ENCODE measurements at places on chromosomes 12 and 14.

GRCh38 chr12:102833687-102834441 is 83.2 kb downstream of the PAH start:
- no peak for DNase-seq

DNA sequence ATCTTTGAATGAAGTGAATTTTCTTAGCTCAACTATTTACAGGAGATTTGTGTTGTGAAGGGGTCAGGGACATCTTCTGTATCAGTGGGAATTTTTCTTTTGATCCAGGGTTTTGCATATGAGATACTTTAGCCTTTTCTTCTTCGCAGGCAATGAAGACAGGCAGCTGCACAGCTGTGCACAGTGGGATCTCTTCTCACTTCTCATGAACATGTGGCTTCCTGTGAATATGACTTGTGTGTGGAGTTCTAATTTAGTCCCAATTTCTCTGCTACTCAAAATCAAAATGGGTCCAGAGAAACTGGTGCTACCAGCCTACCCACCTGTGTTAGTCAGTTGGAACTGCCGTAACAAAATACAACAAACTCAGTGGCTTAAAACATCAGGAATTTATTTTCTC is 37.8 kb downstream of the ARF6 start:
- DNase-seq: no peak

- DNase-seq: no peak
These were observed 28.2 kb upstream of the TMEM233 start for GRCh38 chr12:119565404-119565803.

- no peak for DNase-seq
These were observed 21.4 kb downstream of the ACVR1B start for GRCh38 chr12:51972849-51973273.

- no peak for DNase-seq
These were observed 19.4 kb downstream of the MYRFL start for GRCh38 chr12:69844416-69844815.

All from keratinocyte (primary cell).